ENCODE measurements at places on chromosomes 3 and 15.

DNA sequence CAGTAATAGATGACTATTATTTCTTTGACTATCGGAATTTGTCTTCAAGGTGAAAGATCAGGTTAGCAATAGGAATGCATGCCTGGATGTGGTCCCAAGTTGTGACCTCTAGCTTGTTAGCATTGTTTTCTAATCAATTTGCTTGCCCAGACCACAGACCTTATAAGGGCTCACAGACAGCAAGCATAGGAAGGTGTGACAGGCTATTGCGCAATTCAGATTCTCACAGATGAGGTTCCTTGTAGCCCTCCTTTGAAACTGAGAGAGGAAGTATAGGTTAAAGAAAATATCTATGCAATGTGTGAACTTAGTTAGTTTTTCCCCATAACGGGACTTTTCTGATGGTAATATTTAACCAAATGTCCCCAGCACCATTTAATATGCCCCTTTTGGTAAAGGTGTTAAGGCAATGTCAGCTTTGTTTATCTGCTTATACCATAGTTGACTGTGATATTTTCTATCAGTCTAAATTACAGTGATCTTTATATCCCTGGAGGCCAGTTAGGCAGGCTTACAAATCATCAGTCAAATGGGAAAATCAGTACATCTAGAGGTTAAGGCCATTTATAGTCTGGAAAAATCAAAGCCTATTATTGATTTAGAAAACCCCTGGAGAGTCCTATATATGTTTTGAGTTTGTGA is 168.1 kb upstream of the MBNL1 start:
- H3K4me1 ChIP-seq, result no peaks in the 10 kb centered on the region
- no peaks in the 10 kb centered on the region for H3K27me3 ChIP-seq
- H3K4me3 ChIP-seq, result no peak overlapping the region
- no peak overlapping the region for H3K27ac ChIP-seq
- H3K36me3 ChIP-seq, result no peaks in the 10 kb centered on the region

DNA sequence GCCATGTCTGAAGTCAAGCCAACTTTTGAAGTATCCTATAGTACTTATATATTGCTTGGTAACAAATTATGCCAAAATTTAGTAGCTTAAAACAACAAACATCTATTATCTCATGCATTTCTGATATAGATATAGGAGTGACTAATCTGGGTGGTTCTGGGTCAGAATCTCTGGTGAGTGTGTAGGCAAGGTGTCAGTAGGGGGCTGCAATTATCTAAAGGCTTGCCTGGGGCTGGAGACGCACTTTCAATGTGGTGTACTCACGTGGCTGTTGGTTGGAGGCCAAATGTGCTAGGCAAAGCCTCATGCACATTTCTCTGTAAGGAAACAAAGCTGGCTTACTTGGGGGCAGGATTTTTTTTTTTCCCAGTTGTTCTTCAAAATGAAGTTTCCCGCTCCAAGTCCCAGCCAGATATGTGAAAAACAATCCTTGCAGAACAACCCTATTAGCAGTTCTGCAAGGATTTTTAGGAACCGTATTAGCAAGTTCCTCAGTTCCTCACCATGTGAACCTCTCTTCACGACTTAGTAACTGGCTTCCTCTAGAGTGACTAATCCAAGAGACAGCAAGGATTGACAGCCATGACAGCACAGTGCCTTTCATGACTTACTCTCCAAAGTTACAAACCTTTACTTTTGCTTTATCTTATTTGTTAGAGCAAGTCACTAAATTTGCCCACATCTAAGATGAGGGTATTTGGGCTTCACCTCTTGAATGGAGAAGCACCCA is 25.8 kb downstream of the GREM1 start:
- H3K27me3 ChIP-seq, result no peaks in the 10 kb centered on the region
- H3K4me1 ChIP-seq, result no peaks in the 10 kb centered on the region
- no peak overlapping the region for H3K4me3 ChIP-seq

DNA sequence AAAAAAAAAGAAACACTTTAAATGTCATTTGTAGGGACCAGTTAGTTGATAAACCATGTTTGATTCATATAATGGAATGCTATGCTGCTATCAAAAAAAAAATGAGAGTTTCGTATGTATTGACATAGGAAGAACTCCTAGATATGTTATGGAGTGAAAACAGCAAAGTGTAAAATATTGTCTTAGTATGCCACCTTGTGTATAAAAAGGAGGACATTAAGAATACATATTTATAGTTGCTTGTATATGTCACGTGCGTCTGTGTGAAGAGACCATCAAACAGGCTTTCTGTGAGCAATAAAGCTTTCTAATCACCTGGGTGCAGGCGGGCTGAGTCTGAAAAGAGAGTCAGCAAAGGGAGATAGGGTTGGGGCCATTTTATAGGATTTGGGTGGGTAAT is 39.5 kb downstream of the KBTBD8 start:
- no peaks in the 10 kb centered on the region for H3K36me3 ChIP-seq
- H3K27me3 ChIP-seq, result no peaks in the 10 kb centered on the region
- no peak for DNase-seq
- H3K4me1 ChIP-seq, result no peaks in the 10 kb centered on the region
- no peak overlapping the region for H3K27ac ChIP-seq

DNA sequence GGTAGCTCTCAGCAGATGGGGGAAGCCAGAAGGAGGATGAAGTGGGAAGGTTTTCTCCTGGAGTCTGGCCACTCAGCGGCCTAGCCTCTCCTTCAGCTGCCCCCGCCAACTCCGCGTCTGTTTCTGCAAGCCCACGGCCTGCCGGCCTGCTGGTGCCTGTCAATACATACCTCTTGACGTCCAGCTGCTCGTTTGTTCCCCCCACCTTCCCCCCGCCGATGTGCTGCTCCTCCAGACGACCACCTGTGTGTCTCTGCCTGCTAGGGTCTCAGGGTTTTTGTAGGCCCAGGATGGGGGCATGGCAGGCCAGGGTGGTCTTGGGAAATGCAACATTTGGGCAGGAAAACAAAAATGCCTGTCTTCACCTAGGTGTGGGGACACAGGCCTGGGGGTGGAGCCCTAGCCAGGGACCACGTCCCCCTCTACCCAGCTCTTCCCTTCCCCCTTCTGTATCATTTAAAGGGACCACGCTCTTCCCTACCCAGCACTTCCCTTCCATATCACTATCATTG is 137.8 kb downstream of the ALCAM start:
- no peak overlapping the region for H3K27ac ChIP-seq
- H3K4me1 ChIP-seq, result no peaks in the 10 kb centered on the region
- no peak for DNase-seq
- H3K36me3 ChIP-seq, result no peaks in the 10 kb centered on the region
- H3K27me3 ChIP-seq, result no peaks in the 10 kb centered on the region
- no peak overlapping the region for H3K4me3 ChIP-seq

DNA sequence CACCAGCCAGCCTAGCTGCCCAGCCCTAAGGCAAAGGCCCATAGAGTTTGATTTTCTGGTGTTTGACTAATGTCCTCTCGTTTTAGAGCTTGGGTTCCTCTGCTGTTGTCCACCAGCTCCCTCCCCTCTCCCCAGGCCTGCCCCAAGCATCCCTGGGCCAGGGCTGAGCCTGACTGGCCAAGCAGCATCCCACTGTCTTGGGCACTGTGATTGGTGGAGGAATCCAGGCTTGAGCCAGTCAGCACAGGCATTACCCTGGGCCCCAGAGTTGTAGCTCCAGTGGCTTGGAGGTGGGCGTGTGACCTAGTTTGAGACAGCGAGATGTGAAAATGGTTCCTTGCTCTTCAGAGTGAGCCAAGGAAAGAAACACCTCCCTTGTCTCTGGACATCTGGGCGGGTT is 155.3 kb upstream of the MEF2A start:
- peak; percentile 43 for DNase-seq
- H3K27ac ChIP-seq, result no peak overlapping the region
- peaks cover 18% of the 10 kb centered on the region for H3K4me1 ChIP-seq
- H3K27me3 ChIP-seq, result no peaks in the 10 kb centered on the region

DNA sequence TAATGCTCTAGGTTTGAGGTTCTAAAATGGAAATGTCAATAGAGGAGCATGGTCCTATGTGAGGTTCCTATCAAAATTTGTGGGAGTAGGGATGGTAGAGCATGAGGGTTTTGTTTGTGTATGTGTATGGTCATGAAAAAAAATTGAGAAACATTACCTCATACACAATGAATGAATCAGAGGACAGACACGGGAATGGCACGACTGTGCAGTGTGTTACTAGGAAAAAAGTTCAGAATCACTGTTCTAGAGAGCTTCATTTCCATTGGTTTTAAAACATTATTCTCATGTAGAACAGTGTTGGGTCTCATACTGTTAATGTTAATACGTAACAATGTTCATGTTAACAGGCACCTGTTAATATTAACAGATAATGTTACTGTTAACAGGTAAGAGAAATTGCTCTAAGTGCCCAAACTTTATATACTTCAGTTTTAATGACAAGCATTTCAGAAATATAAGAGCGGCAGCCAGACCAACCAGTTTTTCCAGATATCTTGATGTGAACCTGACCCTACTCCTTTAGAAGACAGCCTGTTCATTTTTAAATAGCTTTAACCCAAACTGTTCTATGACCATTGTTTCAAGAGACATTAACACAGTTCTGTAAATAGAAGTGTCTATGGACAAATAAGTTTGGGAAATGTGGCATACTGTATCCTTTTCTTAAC is 48.0 kb downstream of the SLC15A2 start:
- H3K4me1 ChIP-seq, result no peaks in the 10 kb centered on the region
- H3K36me3 ChIP-seq, result no peaks in the 10 kb centered on the region
- no peak overlapping the region for H3K27ac ChIP-seq
- no peak overlapping the region for H3K4me3 ChIP-seq
- DNase-seq, result no peak
- no peaks in the 10 kb centered on the region for H3K27me3 ChIP-seq

GRCh38 chr3:161946443-161946960 is 449.9 kb downstream of the OTOL1 start:
- no peak overlapping the region for H3K27ac ChIP-seq
- DNase-seq, result no peak
- no peaks in the 10 kb centered on the region for H3K4me1 ChIP-seq
- H3K27me3 ChIP-seq, result no peaks in the 10 kb centered on the region
- H3K4me3 ChIP-seq, result no peak overlapping the region
- H3K36me3 ChIP-seq, result no peaks in the 10 kb centered on the region

DNA sequence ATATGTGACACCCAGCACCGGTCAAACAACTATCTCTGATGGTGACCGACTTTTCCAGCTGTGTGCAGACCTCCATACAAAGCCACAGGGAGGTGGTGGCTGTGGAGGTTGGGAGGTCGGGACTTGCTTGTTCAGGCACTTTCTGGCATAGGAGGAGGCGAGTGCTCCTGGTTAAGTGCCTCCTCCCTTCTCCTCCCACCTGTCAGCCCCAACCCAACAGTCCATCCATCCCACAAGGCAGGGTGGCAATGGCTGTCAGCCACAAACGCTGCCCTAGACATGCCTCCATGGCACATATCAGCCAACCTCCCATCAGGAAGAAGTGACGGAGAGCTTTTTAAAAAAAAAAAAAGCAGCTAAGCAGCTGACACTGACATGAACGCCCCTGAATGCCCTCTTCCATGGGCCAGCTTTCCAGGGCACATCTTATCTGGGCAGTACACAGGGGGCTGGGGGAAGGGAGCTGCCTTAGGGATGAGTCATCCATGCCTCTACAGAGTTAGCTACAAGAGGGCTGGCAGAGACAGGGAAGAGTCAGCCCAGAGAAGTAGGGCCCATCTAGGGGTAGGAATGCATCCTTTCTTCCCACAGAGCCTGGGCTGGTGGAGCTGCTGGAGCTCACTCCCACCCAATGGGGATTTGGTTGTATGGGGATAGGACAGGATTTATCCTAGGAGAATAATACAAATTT is 41.2 kb downstream of the CCDC12 start:
- H3K4me3 ChIP-seq, result no peak overlapping the region
- H3K27ac ChIP-seq, result peak overlapping the region; percentile 75
- H3K36me3 ChIP-seq, result peaks cover 21% of the 10 kb centered on the region
- DNase-seq, result no peak

DNA sequence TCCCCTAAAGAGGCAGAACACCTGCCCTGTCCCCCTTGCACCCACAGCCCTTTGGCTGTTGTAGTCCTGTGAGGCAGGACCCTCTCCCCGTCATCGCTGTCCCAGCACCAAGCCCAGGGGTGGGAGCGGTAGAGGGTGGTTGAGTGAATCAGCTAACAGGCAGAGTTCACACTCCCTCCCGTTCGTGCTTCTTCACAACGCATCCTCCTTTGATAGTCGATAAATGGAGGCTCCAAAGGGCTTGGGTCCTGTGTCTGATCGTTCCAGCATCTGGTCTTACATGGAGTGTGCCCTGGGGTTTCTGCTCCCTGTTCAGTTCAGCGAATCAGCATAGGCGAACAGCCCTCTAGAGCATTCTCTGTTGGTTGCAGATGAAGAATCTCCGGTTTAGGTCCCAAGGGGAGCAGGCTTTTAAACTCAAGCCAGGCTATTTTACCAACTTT is 820 bp upstream of the HMCES start:
- peaks cover 47% of the 10 kb centered on the region for H3K36me3 ChIP-seq
- H3K4me1 ChIP-seq, result peaks cover 23% of the 10 kb centered on the region
- no peaks in the 10 kb centered on the region for H3K27me3 ChIP-seq
- H3K4me3 ChIP-seq, result peak overlapping the region; percentile 97
- peak overlapping the region; percentile 93 for H3K27ac ChIP-seq

DNA sequence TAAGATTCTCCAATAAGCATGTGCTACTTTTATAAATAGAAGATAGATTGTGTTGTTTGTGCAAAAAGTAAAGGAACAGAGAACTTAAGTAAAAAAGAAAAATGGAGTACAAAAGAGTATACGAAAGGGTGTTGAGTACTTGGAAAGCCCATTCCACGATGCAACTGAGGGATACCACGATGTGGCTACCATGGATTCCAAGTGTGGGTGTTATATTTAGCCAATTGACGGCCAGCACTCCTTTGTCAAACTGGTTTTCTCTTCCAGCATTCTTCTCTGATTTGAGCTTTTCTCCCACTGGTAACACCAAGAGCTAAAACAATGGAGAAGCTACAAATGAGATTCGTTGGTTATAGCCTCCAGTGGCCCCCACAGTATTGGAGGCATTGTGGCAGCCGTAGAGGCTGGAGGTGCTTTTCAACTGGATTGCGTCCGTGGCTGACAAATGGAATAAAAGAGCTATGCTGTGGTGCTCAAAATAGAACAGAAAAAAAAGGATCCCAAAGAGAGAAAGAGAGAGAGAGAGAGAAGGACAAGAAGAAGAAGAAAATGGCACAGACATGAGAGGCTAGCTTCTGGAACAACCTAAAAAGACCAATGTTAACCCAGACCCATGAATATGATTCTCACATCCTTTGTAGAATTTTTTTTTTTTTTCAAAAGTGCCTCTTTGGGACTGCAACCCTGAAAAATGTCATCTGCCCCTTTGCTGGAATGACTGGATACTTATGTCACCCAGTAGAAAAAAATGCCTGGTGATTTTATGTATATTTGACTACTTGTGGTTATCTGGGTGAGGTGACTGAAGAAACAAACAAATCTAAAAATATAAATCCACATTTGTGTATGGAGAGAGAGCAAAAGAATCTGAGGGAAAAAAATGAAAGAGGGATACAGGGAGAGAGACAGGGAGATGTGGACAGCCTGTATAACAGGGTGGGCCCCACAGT is 345.1 kb downstream of the RORA start:
- H3K27me3 ChIP-seq, result no peaks in the 10 kb centered on the region
- peaks cover 3% of the 10 kb centered on the region for H3K4me1 ChIP-seq
- no peaks in the 10 kb centered on the region for H3K36me3 ChIP-seq
- DNase-seq, result no peak
- no peak overlapping the region for H3K4me3 ChIP-seq

- no peak overlapping the region for H3K27ac ChIP-seq
- no peak overlapping the region for H3K4me3 ChIP-seq
- no peaks in the 10 kb centered on the region for H3K27me3 ChIP-seq
- no peak for DNase-seq
Observed at GRCh38 chr3:17738921-17739320, 3.5 kb downstream of the TBC1D5 start.
